Fibroblast of skin of left quadriceps (primary cell): ENCODE measurements at places on chromosomes 13 and 19.
A peak's percentile ranks its signal among the peaks of the same experiment; 100 is the strongest.

- no peak for DNase-seq
Observed at GRCh38 chr13:24264976-24265375, 44.4 kb upstream of the C1QTNF9 start.

GRCh38 chr13:33940898-33941297, 122.9 kb downstream of the RFC3 start:
- DNase-seq: no peak

GRCh38 chr13:22800526-22801401, 380.0 kb upstream of the SGCG start:
- DNase-seq: no peak

- peak; percentile 37 for DNase-seq
Observed at GRCh38 chr13:74306496-74306895, 172.3 kb upstream of the KLF12 start.

DNA sequence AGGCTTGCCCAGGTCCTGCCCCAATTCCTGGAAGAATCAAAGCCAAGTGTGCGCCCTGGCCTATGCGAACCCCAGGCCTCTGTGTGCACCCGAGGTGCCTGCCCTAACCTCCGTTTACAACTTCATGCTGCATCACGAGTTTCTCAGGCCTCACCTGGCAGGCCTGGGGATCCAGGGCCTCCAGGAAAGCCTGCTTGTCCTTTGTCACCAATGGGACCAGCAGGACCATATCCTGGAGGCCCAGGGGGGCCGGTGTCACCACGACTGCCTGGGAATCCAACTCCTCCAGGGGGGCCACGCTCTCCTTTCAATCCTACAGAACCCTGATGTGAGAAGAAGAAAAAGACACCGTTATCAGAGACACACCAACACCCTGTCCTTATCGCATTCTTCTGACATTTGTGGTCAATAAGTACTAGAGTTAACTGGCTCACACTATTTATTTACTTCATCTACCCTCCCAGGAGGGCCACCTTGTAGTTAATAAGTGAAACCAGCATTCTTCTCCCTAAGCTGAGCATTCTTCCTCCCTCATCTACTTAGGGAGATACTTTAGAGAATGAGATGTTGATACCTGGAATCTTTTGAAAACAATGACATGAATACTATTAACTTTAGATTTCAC, 120.6 kb downstream of the COL4A1 start:
- no peak for DNase-seq

DNA sequence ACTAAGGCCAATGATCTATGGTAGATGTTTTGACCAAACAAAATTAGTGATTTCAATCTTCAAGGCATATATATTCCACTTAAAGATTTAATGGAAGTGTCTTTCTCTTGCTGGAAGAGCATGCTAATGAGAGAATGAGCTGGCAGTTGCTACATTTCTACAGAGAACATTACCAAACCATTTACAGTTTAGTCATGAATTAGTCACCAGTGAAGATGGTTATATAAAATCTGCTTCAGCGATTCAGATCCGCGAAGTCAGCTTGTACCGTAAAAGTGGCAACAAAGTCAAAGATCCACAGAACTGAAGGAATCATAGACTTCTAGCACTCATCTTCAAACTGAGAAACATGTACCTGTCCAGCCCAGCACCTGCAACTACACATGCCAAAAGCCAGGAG, 156.3 kb downstream of the SLITRK5 start:
- DNase-seq: no peak

DNA sequence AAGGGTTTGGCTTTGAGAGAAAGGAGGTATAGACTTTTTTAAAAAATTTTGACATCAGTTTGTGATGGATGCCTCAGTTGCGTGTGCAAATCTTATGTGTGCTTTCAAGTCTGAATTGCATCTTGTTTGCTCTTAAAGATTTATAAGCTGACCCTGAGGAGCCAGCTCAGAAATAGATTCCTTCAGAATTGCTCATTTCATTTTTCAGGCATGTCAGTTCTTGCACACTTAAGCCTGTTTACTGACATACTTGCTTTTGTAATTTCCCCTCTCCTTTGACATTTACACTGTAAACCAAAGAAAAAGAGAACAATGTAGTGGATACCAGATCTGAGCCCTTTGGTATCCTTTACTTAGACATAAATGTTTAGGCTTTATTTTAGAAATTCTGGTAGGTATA, 87.6 kb downstream of the RNF17 start:
- peak; percentile 11 for DNase-seq

- no peak for DNase-seq
Observed at GRCh38 chr13:18961383-18962117, 220.1 kb downstream of the TUBA3C start.

DNA sequence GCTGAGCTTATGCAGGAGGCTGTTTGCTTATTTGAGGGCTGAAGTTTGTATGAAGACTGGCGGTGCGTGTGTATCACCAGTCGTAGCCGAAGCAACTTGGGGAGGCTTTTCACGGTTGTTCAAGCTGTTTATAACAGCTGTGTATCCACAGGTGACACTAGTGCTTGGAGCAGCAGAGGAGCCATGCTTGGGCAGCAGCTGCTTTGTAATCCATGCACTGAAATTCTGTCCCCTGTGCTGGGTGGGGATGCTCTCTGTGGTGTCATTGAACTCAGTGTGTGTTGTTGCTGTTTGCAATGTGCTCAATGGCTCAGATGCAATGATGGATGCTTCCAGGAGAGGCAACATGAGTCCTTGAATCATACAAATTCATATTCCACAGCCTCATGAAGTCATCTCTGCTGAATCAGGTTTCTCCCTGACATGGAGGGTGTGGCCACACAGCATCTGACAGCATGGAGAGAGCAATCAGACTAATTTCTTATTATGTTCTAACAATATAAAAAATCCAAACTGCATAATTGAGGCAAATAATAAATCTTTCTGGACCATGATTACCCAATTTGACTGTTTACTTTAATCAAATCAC, 18.8 kb upstream of the GTF3A start:
- no peak for DNase-seq

DNA sequence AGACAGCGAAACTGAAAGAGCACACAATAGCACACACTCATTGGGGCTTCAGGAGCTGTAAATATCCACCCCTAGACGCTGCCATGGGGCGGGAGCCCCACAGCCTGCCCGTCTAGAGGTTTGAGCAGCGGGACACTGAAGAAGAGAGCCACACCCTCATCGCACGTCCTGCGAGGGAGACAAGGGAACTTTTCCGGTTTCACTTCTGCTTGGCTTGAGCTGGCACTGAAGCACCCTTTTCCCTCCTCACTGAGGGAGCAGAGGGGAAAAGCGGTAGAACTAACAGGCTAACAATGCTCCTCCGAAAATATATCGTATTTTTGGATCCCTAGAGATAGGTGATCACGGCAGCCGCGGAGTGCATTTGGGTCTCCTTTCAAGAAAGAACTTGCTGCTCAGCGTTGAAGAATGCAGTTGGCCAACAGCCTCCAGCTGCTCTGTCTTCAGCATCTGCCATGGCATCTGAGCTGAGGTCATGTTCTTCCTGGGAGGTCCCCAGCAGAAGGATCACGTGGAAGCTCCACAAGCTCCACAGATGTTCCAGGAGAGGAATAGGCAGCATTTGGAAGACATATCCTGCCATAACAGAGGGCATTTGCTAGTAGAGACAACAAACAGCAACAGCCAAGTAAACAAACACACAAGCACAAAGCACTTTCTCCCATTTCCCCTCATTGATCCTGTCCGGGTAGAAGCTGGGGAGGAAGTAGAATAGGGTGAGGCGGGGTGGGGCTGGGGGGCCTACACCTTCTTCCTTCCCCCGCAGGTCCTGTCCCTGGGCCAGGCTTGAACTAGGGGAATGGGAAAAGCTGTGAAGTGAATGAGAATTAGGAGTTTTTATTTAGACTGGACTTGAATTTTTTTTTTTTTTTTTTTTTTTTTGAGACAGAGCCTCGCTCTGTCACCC, 44.8 kb upstream of the ALOX5AP start:
- peak; percentile 94 for DNase-seq

DNA sequence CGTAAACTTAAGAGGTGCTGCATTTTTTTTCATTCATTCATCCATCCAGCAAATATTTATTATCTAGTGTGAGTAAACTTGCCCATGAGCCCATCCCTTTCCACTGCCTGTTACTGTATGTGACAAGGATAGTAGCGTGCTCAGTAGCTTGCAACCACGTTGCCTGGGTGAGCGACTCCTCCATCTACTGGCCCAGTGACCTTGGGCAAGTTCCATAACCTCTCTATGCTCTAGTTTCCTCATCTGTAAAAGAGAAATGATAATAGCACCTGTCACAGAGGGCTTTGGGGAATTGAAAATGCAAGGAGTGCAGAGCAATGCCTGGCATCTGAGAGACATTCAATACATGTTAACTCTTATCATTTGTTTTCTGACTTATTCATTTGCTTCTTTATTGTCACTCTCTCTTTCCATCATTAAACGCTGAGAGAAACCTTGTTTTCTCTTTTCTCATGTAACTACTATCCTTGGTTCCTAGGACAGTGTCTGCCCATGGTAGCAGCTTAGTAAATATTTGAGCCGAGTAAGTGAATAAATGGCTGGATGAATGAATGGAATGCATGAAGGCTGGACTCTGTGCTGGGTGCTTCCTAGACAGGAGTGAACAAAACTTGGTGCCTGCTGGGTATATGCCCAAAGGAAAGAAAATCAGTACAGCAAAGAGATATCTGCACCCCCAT, 19.9 kb downstream of the LRCH1 start:
- no peak for DNase-seq

- DNase-seq: no peak
Observed at GRCh38 chr13:106494506-106494905, 41.0 kb downstream of the EFNB2 start.

DNA sequence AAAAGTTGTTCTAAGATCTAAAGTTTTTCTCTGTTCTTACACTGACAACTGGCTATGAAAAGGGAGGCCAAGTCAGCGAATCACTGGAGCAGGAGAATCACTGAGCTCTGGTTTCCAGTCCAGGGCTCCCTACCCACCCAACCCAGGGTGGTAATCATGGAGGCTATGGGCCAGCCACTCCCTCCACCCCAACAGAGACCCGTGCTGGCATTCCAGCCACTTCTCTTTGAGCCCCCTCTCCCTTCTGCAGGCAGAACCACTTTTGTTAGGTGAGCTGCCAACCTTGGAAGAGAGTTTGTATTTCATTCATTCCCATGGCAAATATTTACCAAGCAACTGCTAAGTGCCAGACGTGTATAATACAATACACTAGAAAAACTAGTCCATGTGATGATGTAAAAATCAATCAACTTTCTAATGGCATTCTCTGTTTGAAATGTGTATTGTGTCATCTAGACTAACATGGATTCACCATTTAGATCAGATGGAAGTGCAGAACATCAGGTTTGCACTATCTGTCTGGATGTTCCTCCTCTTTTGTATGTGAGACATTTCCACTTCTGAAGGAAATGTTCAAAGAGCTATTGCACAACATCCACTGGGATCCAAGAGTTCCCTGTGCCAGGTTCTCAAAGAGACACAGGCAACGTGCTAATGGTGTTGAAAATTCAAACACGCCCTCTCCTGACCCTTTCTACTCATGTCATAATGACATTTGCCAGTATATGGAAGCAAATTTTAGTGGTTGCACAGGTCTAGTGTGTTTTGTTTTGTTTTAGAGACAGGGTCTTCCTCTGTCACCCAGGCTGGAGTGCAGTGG, 5.3 kb downstream of the MLNR start:
- DNase-seq: no peak

DNA sequence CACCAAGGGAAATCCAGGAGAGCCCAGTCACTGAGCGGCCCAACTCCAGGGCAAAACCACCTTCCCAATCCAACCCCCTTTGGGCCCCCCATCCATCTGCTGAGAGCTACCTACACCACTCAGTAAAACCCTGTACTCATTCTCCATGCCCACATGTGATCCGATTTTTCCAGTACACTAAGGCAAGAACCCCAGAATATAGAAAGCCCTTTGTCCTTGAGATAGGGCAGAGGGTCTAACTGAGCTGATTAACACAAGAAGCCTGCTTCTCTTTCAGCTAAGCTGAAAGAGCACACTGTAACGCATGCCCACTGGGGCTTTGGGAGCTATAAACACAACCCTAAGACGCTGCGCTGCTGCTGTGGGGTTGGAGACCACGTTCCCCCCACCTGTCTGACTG, 36.0 kb downstream of the PBX4 start:
- DNase-seq: no peak

GRCh38 chr19:35991731-35992450, 3.1 kb upstream of the SDHAF1 start:
- no peak for DNase-seq

DNA sequence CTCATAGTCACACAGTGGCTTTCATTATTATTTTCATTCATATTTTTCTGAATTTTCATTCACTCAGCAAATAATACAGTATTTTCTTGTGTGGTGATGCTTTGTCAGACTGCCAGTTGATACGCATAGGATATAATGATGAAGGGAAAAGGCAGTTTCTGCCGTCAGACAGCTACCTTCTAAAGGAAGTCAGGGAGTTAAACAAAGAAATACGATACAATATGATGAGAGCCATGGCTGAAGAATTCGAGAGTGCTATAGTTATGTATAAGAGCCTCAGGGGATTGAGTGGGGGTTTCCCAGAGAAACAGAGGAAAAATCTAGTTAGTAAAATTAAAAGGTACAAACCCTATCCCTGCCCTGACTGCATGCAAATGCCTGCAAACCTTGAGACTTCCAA, 479.1 kb downstream of the OLFM4 start:
- no peak for DNase-seq

DNA sequence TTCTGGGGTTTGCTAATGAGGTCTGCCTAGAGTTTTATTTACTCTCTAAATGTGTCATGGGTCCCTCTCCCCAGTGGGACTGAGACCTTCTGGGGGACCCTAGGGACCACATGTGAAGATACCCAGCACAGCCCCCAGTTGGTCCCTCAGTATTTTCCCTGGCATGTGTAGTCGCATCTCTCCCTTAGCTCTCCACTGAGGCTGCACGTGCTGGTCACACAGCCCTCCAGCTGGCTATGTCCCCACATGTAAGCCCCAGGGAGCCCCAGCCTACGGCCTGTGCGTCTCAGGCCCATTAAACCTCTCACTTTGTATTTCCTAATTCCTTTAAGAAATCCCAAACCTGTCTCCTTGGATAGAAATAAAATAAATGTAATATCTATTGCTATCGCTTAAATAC, 189.6 kb upstream of the TSHZ3 start:
- DNase-seq: no peak

DNA sequence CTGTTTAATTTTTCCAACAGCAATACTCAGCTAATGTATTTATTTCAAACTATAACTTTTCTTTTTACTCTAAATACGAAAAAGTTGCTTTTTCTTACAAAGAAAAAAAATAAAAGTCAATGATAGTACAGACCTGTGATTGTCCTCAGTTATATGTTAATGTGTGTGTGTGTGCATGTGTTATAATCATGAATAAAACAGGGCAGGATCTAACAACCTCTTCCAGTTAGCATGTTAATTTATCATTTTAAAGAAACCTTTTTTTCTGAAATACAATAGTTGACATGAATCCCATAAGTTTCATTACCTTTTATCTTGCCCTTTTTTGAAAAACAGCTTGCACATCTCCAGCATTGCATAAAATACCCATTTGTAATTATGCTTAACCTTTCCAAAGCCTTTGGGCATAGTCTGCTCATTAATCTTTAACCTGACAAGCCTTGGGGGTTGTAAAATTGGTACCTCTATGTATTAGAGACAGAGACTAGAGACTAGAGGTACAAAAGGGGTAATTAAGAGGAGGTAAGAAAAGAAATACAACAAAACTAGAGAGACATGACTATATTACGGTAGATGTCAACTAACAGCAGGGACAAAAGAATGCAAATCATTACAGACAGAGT, 828.1 kb downstream of the OLFM4 start:
- no peak for DNase-seq

GRCh38 chr13:112669881-112670499, 19.8 kb upstream of the ATP11A start:
- DNase-seq: no peak

- DNase-seq: no peak
Observed at GRCh38 chr13:52454459-52454819, 839 bp upstream of the CKAP2 start.
